ENCODE measurements at places on chromosomes 3 and 15.

- DNase-seq = no peak
Measured at GRCh38 chr3:184443364-184443763, 63.5 kb downstream of the CHRD start.

- no peak for DNase-seq
Measured at GRCh38 chr3:101643861-101644613, 32.9 kb downstream of the ZBTB11 start.

- no peak for DNase-seq
Measured at GRCh38 chr15:74960995-74961588, 4.5 kb upstream of the RPP25 start.

- peak; percentile 11 for DNase-seq
Measured at GRCh38 chr3:43691120-43691995, 620 bp downstream of the ABHD5 start.

GRCh38 chr3:138492980-138493675, 58.7 kb downstream of the ESYT3 start:
- DNase-seq = no peak

DNA sequence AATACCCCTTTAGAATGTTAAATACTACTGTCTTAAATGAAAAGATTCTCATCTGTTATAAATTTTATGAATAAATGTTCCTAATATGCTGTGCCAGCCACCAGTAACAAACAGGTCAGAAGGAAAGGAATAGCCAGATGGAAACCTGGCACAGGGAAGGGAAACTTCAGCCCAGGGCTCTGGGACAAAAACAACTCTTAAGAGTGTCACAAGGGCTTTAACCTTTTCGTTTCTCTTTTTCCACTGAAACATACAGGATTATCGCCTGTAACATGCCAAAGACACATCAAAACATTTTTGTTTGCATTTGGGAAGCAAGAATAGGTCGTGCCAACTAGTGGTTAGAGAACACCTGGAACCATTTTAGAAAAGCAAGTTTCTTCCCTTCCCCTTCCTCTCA, 109.0 kb upstream of the NEDD4 start:
- no peak for DNase-seq

DNA sequence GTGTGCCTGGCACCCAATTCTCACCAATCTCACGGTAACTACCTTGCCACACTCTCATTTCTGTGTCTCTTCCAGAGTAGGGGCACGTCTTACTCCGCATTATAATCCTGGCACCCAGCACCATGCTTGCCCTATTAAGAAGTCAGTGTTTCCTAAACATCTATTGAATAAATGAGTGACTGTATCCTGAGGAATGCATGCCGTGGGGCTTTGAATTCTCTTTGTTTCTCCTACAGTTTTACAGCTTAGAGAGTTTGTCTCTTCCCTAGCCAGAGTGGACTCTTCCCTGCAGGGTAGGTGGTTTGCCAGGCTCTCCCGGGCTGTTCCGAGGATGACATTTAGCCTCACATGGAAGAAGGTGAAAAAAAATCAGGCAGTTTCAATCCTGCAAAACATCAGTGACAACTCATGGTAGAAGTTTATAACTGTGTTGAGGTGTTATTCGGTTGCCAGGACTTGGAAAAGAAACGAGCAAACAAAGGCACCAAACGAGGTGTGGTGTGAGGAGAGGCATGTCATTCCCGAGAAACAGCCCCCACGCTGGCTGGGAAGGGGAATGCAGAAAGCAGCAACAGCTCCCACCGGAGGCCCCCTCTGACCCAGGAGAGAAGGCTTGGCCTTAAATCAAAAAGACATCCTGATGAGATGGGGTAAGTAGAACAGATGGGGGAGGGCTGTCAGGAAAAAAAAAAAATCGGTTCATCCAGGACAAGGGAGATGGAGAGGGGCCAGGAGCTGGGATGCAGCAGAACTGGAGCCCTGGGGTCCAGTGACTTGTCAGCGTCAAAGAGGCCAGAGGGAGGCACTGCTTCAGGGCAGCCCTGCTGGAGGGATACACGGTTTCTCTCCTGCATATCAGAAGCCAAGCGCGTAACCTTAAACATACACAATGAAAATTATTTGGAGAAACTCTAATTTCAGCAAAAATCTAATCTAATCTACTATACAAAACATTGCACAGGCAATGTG, 168.4 kb upstream of the ARRDC4 start:
- no peak for DNase-seq

DNA sequence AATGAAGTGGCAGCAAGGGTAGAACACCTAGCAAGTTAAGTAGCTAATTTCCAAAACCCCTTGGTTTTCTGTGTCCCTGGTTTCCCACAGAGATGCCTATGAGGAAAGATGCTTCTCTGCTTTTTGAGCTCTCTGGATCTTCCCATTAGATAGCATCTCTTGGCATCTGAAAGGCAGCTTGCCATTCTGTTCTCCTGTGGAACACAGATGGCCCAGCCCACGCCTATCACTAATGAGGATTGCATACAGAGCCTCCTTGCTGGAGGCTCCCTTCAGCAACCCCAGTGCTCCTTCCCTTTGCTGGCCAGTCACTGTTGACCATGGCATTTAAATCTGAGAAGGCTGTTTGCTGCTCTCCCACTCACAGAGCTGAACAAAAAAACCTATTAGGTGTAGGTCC, 34.4 kb upstream of the ETV5 start:
- DNase-seq = no peak

DNA sequence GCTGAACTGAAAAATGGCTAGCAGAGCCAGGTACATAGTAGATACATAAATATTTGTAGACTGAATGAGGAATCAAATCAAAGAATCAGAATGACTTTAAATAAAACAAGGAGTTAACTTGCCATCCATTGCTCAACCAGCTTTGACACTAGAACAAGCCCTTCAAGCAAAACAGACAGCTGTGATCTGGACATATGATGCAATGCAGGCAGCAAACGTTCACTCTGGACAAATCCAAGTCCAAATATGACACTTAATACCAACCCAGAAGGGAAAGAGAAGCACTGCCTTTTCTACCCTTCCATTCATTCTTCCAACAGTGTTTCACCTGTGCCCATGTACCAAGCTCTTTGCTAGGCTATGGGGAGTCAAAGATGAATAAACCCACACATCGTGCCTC, 4.5 kb downstream of the THRB start:
- no peak for DNase-seq

DNA sequence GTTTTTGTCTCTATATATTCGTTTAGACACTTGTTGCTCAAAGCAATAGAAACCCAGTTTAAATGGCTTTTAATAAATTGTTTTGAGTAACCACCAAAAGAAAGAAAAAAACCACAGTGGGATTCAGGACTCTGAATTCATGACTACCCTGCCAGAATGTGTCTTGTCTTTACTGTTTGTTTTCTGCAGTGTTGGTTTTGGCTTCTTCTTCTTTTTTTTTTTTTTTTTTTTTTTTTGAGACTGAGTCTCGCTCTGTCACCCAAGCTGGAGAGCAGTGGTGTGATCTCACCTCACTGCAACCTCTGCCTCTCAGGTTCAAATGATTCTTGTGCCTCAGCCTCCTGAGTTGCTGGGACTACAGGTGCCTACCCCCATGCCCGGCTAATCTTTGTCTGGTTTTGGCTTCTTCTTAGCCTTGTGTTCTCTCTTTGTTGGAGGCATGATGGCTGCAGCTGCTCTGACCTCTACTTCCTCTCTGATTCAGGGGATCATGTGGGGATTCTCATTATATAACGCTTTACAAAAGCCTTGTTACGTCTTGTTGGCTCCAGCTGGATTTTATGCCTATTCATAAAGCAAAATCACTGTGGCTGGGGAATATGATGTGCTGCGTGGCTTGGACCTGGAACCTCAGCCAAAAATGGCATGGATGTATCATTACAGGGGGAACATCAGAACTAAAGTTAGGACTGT, 54.0 kb downstream of the PLS1 start:
- DNase-seq = no peak

DNA sequence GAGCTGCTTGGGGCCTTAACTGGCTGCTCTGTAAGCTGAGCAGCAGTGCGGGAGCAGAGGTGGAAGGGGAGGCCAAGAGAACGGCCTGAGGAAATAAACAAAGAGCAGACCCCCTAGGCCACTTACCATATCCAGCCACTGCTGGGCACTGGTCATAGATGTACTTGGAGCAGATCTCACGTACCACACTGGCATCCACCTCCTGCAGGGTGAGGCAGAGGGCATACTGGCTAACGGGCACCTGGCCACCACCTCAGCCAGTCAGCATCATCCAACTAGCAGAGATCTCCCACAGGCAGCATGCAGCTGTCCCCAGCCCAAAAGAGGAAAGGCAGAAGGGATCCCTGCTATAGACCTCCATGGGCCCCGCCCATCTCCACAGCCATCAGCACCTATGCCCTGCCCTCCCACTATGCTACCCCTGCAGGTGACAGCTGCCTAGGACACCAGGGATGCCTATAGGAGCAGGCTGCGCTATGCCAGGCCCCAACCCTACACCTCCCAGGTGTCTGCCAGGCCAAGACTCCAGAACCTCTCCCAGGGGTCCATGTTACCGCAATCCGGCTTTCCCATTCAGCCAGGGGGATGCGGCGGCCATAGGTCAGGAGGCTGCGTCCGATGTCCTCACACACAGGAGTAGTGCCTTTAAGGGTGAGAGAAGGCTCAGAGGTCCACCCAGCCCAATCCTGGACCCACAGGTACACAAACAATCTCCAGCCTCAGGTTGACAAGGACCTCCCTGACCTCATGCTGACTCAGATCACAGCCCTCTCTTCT, 4.6 kb upstream of the COL7A1 start:
- no peak for DNase-seq

GRCh38 chr15:71094137-71094536, 21.1 kb upstream of the THSD4 start:
- no peak for DNase-seq

DNA sequence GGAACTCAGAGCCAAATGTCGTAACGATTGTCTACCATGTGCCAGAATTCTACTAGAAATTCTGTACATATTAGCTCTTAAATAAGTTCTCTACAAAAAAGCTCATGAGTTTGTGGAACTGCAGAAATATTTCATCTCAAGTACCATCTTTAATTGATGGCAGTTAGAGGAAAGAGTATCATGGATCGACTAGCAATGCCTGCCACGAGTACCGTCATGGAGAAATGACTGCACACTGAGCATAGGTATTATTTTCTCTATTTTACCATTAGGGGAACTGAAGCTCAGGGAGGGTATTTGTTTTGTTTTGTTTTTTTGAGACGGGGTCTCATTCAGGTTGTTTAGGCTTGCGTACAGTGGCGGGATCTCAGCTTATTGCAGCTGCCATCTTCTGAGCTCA, 2.8 kb downstream of the RPUSD3 start:
- no peak for DNase-seq

DNA sequence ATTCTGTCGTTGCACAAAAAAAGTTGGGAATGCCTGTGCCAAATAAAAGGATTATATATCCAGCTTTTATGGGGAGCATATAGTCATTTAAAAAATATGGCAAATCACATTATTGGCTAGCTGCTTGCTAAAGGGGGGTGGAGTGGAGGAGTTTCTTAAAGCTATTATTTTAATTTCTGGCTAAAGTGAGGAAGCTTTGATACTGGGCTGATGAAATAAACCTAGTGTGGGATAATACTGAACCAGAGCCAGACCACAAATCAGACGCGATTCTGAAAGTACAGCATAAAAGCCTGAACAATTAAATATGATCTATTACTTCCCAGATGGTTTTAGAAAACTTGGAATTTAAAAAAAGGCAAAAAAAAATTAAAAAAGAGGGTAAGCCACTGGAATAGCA, 14.4 kb downstream of the POLR2M start:
- DNase-seq = no peak

- no peak for DNase-seq
Measured at GRCh38 chr3:36866368-36866767, 78.5 kb downstream of the TRANK1 start.

DNA sequence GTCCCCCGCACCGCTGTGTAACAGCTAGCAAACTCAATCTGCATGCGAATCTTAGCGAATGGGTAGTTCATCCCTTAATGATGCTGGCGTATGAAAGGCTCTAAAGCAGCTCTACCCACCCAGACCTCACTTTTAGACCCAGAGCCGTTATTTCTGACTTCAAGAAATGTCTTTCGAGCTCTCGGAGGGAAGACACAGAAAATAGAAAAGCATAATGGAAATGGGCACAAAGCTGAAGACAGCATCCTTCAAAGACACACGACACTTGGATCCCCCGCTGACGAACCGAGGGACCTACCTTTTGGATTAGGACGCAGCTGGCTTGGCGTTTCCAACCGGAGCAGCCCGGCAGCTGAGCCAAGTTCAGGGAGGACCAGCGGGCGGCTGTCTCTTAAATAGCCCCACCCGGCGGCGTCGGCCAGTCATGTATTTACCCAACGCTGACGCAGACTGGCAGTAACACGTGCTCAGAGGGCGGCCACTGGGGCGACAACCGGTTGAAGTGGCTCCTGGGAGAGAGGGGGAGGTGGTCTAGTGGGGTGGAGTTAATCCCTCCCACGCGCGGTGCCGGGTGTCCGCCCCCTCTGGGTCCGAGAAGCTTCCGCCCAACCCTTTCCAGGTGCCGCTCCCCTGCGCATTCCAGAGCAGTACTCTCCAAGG, 1.5 kb downstream of the CCK start:
- DNase-seq = no peak

DNA sequence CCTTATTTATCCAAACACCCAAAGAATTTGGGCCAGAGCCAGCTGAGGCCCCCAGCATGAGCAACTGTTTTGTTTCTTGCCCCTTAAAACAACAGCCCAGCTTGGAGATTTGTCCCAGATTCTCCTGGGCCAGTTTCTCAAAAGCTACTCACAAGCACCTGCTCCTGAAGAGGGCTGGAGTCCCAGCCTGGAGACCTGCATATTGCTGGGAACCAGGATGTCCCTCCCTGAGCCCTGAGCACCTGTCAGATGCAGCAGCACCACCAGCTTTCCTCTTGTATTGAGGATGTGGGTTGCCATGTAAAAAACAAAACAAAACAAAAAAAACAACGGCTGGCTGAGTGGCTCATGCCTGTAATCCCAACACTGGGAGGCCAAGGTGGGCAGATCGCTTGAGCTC, 7.0 kb upstream of the RFT1 start:
- no peak for DNase-seq

- no peak for DNase-seq
Measured at GRCh38 chr15:45829336-45830153, 194.7 kb downstream of the SQOR start.

DNA sequence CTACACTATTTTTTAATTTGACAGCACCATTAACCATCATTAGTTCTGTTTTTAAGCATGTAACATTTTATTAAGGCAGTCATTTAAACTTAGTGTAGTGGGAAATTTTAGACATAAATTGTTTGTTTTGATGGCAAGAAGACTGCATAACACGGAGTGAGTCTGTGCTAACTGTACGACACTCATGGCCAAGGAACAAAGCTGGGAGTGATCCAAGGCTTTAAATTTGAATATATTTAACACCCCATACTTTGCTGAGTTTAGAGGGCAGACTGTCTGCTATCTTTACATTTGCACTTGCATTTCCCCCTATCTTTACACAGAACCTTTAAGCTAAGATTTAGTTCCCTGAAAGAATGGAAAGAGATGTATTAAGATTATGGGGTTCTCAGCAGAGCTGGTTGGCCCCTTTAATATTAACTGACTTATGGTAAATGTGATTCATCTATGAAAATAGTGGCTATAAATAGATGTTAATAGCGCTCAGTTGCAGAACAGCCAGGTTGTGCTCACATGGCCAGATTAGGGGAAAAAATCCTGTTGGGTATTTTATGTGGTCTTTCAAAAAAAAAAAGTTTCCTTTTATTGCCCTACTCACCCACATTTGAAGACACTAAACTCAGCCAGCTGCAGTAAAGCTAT, 120.7 kb downstream of the CMSS1 start:
- DNase-seq = no peak

Data from stimulated activated CD8-positive, alpha-beta memory T cell treated with anti-CD3 and anti-CD28 coated beads, Interleukin-12 subunit alpha, Interleukin-12 subunit beta, amount 100 ng/mL, for 4 hours (primary cell).